HTR-8/SVneo (cell line): ENCODE measurements at places on chromosomes 7 and 10.
A peak's percentile ranks its signal among the peaks of the same experiment; 100 is the strongest.

DNA sequence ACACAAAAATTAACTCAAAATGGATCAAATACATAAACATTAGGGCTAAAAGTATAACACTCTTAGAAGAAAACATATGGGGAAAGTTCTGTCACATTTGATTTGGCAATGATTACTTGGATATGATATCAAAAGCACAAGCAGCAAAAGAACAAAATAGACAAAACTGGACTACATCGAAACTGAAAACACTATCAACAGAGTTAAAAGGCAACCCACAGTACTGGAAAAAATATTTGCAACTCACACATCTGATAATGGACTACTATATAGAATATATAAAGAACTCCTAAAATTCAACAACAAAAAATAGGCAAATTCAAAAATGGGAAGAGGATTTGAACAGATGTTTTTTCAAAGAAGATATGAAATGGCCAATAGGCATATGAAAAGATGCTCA is 51.0 kb downstream of the COA1 start:
- no peak for DNase-seq

DNA sequence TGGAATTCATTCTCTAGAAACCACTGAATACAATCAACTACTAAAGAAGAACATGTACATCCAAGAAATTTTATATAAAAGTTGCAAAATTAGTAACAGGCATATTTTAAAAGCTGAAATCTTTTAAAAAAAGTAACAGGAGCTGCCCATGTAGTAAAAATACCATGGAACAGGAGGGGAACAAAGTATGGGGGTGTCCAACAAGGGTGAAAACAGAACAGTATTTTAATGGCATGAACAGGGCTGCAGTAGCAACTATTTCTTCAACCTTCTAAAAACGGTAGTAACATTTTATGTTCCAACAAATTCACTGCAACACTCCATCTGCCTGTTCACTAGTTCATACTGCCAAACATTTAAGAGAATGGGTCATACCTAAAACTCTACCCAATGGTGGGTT is 77.0 kb downstream of the ABLIM1 start:
- DNase-seq: no peak

- DNase-seq: no peak
Observed at GRCh38 chr7:141630621-141631020, 71.3 kb downstream of the DENND11 start.

DNA sequence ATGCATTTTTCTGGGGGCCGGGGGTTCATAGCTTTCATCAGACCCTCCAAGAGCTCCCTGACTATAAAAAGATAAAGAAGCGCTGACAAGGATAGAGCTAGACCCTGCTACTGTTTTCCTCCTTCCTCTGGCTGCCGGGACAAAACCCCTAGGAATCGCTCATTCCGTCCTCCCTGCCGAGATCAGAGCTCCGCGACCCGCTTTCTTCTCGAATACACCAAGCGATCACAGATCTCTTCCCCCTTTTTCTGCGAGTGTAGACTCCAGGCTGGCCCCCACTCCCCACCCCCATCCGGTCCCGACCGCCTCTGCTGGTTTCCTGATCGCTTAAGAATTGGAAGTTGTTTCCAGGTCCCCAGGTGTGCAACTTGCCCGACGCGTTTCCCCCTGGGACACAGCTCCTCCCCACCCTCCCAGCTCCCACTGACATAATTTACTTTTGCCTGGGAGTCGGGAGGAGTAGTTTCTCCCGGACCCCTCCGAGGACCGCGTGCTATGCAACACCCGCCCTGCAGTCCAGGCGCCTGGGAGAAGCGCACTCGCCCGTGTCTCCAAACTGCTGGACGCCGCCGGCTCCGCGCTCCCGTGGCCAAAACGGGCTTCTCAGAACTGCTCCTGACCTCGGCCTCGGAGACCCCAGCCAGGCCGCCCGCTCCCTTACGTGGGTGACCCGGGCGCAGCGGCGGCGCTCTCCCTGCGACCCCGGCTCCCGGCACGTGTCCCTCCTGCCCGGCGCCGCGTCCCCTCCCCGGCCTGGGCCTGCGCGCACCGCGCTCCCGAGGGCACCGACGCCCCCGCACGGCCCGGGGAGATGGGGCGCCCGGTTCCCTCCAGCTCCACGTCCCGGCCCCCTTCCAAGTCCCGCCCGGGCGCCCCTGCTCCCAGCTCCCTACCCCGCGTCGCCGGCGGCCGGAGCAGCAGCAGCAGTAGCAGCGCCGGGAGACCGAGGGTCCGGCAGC is 552 bp downstream of the IL15RA start:
- DNase-seq: peak; percentile 41

GRCh38 chr7:83821866-83822265 is 172.9 kb upstream of the SEMA3E start:
- no peak for DNase-seq

DNA sequence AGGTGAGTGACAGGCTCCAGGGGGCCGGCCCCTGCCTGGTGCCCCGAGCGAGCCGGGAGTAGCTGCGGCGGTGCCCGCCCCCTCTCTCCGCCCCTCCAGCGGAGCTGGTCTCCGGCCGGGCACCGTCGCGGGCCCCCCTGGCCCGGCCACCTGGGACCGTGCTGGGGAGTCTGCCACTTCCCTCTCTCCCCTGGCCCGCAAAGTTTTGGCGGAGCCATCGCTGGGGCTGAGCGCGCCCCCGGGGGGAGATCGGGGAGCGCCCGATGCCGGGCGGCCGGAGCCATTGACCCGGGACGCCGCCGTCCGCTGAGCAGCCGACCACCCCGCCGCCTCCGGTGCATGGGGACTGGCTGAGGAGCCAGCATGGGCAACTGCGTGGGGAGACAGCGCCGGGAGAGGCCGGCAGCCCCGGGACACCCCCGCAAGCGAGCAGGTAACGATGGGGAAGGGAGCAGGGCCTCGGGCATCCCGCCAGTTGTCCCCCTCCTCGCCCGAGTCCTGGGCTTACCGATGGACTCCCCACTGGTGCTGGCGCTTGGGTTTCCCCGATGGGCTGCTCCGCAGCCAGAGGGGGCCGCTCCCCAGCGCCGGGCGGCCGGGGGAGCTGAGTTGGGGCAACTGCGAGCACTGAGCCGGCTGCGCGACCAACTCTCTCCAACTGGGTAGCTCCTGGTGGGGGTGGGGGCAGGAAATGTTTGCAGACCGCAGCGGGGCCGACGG is at the start of gene UBTD1:
UBTD1 (plus strand) TSS at position 84 of the 720 bp plus-strand sequence; CDS start at position 364, 280 bp downstream.
- DNase-seq: peak; percentile 96

- DNase-seq: no peak
Observed at GRCh38 chr7:79334334-79334733, 119.1 kb downstream of the MAGI2 start.

GRCh38 chr7:18494821-18495408 is 634 bp upstream of the HDAC9 start:
- DNase-seq: no peak

DNA sequence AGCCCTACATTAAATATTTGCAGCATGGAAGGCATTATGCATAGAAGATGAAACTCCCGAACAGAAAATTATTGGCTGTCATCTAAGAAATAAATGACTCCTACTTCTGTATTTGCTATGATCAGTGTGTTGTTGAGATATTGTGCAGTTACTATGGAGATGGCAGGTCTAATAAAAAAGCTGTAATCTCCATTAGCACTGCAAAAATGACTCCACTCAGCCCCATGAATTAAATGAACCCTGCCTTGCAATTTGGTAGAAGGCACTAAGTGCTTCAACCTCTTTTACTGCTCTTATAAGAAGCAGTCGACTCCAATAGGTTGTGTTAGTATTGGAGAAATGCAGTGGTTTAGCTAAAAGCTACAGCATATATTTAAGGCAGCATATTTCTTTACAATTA is 290.0 kb upstream of the PHYHIPL start:
- DNase-seq: no peak

DNA sequence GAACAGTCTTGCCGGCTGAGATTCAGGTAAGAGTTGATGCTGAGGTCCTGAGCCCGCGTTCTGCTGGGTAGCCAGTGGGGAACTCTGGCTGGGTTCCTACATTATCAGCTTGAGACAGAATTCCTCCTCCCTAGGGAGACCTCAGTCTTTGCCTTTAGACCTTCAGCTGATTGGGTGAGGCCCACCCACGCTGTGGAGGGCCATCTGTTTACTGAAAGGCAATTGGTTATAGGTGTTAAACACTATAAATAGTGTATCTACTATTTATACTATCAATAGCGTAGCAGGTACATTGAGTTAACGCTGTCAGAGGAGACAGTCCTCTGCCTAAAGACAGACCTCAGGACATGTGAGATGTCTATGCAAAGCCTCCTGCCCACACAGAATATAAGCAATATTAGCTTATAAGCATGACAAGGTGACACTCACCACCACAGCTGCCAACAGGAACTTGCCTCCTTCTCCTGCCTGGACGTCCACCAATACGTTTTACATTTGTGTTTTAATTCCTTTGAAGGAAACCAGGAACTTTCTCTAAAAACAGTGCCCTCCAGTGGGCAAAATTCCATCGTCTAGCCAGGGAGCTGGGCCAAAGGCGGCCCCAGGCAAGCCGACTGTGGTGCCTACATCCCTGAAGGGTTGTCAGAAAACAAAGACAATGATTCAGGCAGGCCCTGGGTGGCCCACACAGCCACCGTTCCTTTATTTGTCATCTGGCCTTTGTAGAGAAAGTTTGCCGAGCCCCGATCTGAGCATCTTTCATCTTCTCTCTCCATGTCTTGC is 58.8 kb downstream of the INSIG1 start:
- peak; percentile 28 for DNase-seq

DNA sequence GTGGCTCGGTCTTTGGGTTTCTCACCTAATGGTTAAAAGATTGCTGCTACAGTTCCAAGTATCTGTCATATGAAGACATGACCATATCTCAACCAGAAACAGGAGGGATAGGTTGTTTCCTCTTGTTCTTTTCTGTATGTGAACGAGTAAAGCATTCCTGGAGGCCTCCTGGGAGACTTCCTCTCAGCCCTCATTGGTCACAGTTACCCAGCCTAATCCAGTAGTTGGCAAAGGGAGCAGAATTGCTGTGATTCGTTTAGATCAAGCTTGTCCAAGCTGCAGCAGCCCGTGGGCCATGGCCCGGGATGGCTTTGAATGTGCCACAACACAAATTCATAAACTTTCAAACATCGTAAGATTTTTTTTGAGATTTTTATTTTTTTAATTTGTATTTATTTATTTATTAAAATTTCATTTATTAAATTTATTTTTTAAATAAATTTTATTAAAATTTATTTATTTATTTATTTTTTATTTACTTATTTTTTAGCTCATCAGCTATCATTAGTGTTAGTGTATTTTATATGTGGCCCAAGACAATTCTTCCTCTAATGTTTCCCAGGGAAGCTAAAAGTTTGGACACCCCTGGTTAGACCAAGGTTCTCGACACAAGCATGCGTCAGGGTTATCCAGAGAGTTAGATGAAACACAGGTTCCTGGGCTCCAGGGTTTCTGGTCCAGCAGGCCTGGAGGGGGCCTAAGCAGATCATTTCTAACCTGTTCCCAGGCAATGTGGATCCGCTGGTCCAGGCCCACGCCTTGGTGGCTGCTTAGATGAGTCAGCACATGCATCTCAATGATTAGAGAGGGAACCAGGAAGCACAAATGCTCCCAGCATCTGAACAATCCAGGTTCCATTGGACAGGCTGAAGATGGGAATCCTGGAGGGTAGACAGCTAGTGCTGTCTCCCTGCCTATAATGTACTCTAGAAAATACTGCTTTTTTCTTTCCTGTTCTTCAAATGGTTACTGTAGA is 25.6 kb downstream of the CDC123 start:
- DNase-seq: peak; percentile 11

- DNase-seq: no peak
Observed at GRCh38 chr10:14543046-14543903, 212.6 kb upstream of the FRMD4A start.

GRCh38 chr7:93923942-93924341 is 2.4 kb downstream of the GNG11 start:
- no peak for DNase-seq

- DNase-seq: no peak
Observed at GRCh38 chr10:118488710-118489497, 106.5 kb downstream of the PRLHR start.

DNA sequence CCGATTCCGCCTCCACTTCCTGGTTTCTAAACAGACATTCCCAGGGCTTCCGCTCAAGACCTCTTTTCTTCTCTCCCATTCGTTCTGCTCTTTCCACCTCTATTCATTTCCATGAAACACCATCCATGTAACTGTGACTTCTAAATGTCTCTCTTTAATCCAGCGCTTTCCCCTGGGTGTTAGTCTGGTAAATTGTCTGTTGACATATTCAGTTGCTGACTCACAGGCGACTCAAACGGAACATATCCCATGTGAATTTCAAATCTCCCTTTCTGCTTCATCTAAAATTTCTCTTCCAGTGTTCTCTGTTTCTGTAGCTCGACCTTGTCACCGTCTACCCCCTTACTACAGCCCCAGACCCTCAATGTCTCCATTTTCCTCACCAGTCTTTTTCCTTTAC is 119.1 kb downstream of the PFKFB3 start:
- DNase-seq: no peak

DNA sequence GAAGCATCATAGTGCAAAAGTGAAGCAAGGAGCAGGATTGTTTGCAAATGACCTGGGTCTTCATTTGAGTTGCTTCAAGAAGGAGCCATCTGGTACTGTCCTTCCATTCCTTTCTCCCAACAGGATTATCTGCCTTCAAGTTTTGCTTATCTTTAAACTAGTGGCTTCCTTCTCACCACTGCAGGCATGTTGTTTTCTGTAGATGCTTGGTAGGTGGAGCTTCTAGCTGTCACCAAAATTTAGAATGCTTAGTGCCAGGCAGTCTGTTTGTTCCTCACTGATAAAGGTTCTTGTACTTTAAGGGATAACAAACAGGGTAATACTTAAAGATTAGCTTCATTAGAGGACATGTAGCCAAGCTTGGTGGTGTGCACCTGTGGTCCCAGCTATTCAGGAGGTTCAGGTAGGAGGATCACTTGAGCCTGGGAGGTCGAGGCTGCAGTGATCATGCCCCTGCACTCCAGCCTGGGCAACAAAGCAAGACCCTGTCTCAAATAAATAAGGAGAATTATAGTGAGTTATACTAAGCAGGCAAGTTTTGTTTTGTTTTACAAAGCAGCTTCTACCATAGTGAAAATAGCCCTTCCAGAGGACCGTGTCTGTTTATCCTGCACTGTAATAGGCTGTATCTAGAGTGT is 5.7 kb downstream of the ARL5B start:
- DNase-seq: no peak

- DNase-seq: no peak
Observed at GRCh38 chr10:95646160-95646559, 10.4 kb downstream of the ALDH18A1 start.

GRCh38 chr7:142799437-142799835 is 28.7 kb downstream of the PRSS2 start:
- no peak for DNase-seq

GRCh38 chr7:7917593-7917992 is 51.0 kb upstream of the GLCCI1 start:
- DNase-seq: no peak

DNA sequence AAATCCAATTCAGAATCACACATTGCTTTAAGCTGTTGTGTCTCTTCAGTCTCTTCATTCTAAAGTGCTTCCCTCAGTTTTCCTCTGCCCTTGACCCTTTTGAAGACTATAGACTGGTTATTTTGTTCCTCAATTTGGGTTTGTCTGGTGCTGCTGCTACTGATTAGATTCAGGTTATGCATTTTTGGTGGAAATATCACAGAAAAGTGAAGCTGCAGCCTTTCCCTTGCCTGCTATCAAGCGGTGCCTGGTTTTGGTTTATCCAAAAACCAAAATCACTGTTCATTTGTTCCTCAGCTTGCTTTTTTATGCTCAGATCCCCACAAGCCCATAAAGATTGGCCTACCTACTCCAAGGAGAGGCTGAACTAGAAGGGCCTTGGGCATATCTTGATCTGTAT is 55.2 kb downstream of the ELMO1 start:
- no peak for DNase-seq

- no peak for DNase-seq
Observed at GRCh38 chr10:64859911-64860310, 1338.7 kb downstream of the REEP3 start.

- DNase-seq: no peak
Observed at GRCh38 chr7:141864765-141865447, 23.6 kb upstream of the PRSS37 start.
